NAMALWA (cell line): ENCODE measurements at places on chromosomes 12 and 14.

DNA sequence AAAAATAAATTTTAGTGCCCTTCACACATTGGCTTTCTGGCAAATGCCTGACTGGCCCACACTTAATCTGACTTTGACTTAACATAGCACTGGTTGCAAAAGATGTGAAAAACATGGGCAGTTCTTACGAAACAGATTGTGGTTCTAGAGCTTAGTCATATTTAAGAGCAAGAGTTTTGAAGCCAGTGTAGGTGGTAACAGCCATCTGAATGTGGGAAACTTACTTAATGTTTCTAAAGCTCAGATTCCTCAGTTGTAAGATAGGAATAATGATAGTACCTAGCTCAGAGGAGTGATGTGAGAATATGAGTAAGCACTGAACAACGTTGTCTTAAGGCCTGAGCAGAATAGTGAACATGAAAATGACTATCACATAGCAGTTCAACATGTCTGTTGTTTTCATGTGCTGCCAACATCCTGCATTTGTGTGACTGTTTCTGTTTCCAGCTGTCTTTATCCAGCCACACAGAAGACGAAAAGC lies 262.7 kb downstream of the SYT1 start:
- no peak for DNase-seq

DNA sequence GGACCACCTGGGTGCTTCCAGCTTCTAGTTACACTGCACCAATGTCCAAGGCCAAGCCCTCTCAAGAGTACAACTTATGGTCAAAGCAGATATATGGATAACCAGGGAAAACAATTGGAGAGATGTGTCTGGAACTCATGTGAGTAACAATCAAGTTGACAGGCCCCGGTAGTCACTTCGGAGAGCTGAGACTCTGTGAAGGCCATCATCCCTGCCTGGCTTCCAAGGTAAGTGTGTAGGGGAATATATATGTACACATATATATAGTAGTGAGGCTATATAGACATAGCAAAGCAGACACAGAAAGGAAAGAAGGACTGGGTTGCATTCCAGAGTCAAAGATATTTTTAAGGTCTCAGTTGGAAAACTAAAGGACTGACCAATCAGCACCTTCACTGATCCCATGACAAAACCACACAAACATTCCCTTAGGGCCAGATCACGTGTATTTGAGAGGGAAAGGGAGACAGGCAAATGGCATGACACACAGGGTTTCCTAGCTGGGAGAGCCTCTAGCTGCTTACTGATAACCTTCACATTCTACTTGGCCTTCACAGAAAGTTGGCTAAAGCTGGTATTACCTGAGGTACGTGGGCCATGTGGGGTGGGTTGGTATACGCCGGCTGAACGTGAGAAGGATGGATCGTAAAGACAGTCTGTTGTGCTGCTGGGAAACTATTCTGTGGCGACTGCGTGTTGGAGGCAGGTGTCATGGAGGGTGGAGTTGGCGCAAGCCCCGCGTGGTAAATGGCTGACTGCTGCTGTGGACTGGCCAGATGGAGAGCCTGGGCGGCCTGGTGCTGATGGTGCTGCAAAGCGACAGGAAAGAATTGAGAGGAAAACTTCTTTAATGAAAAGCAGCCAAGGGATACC lies 50.0 kb downstream of the SH2B3 start:
- DNase-seq = no peak

GRCh38 chr14:33376510-33376909 lies 437.8 kb downstream of the NPAS3 start:
- DNase-seq = no peak

DNA sequence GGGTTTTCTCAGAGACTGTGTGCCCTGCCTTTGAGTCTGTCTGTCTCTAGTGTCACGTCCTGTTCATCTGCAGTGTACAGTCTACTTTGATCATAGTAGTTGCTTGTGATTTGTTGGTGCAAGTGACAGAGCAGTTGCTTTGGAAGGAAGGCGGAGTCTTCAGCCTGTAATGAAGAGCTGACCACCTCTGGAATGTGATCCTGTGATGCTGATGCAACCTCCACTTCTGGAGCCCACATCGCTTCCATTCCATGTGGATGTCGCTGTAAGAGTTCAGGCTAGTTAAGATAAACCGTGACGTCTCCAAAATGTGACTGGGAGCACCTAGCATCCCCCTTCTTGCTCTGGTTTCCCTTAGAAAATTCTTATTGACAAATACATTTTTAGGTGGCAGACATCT lies 51.8 kb downstream of the PELI2 start:
- no peak for DNase-seq

GRCh38 chr14:37900561-37900960 lies 305.1 kb downstream of the TTC6 start:
- no peak for DNase-seq

DNA sequence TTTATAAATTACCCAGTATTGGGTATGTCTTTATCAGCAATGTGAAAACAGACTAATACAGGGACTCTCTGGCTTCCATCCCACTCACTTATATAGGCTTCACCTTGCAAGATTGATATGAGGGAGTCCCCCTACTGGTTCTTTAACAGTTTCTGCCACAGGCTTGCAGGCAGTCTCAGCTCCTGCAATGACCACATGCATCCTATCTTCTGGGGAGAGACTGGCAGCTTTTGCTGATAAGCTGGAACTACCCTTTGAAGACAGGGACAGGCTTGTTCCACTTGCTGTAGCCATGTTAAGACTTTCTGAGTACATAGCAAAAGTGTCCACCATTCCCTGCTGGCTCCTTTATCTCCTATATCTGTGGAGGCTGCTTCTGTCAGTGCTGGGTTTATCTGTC lies 531.7 kb upstream of the FLRT2 start:
- DNase-seq = no peak

DNA sequence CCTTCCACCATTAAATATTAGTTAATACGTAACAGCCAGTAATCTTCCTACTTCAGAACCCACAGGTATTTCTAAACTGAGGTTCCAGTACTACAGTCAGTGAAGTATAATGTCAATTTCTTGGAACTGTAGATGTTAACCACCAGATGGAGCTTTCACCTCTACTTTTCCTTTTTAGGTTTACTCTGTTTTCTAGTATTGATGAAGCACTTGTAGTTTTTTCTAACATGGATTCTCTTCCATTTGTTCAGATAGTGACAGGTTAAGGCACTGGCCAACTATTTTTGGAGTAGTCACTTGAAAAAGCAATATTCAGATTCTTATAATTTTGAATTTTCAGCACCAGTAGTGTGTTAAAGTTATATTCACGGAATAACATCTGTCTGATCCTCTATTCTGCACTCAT lies 4.6 kb upstream of the SEC23A start:
- DNase-seq = peak; percentile 44

- no peak for DNase-seq
These were observed 638.6 kb downstream of the BCL11B start for GRCh38 chr14:98633380-98633779.
